ENCODE measurements at places on chromosomes 2 and 18. TPM values are rescaled to one million over a fixed set of nuclear protein-coding genes. Genes with fewer than 3 reads are reported as not detected.

Gene FAM110C
- total RNA-seq: not detected

Gene SERPINB11
- total RNA-seq: not detected

Gene ABI2
- total RNA-seq: 38.7 TPM

Gene GPR148
- not detected for total RNA-seq

Gene OSR1
- 15.2 TPM for total RNA-seq

Gene CROCC2
- under 0.01 TPM for total RNA-seq

Gene ACADL
- total RNA-seq: not detected

Gene PTPRN
- total RNA-seq: 1.2 TPM

Gene TUBA3E
- total RNA-seq: not detected

Gene IL1A
- not detected for total RNA-seq

Gene EFR3B
- 0.88 TPM for total RNA-seq

Gene HOXD13
- total RNA-seq: not detected

Gene SULT1C2
- 1.2 TPM for total RNA-seq

Gene PLEK
- 0.36 TPM for total RNA-seq

Gene CREG2
- 0.36 TPM for total RNA-seq

Gene CFAP221
- 0.36 TPM for total RNA-seq

Gene SERPINB7
- 0.36 TPM for total RNA-seq

Gene VSNL1
- 0.36 TPM for total RNA-seq

Gene LBX2
- total RNA-seq: 5.4 TPM

Gene TXNDC2
- 0.36 TPM for total RNA-seq

Gene ASPRV1
- total RNA-seq: 0.29 TPM

Gene C2orf78
- not detected for total RNA-seq

Gene LIMS4
- 15.9 TPM for total RNA-seq

Gene EFHD1
- total RNA-seq: 2.4 TPM

Gene TNFRSF11A
- under 0.01 TPM for total RNA-seq

Gene ZSCAN30
- 16.6 TPM for total RNA-seq

Gene GALNT3
- 11.2 TPM for total RNA-seq

Gene CIB4
- not detected for total RNA-seq

Gene ZNF804A
- total RNA-seq: not detected

Gene KYNU
- total RNA-seq: 10.9 TPM

Gene UGP2
- total RNA-seq: 133 TPM

Measured in osteoblast (primary cell).